CD4-positive, alpha-beta T cell (primary cell): ENCODE measurements at places on chromosomes 2 and 18.

DNA sequence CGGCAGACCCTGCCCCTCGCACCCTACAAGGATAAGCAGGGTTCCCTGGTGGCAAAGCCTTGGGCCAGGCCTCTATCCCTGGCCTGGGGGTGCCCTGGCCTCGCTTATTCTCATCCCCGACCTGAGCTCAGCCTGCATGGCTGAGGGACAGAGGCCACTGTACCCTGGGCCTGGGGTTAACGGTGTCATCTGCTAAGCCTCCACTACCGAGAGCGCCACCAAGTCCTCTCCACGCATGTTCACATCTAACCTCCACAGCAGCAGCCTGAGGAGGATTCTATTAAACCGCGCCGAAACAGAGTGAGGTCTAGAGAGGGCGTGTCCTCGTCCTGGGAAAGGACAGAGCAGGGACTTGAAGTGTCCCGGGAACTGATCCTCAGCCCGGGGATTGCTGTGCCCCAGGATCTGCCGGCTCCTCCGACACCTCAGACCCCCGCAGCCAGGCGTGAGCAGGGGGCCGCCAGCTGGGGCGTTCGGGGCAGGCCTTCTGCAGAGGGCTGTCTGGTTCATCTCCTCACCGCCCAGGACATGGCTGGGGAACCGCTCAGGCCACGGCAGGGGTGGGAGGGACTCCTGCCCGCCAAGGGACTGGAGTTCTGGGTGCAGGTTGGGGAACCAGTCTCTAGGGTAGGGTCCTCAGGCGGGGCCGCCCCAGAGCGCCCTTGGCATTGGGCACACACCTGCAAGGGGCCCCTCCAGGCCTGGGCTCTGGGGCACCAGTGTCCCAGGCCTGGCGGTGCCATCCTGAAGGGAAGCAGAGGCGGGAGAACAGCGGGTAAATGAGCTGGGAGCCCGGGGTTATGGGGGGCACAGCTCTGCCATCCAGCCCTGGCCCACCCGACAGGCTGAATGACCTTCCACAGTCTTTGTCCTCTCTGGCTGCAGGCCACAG lies 68.0 kb upstream of the SMAD7 start:
- no peak for DNase-seq

GRCh38 chr2:66437691-66438497 lies 3.0 kb downstream of the MEIS1 start:
- no peak for DNase-seq

DNA sequence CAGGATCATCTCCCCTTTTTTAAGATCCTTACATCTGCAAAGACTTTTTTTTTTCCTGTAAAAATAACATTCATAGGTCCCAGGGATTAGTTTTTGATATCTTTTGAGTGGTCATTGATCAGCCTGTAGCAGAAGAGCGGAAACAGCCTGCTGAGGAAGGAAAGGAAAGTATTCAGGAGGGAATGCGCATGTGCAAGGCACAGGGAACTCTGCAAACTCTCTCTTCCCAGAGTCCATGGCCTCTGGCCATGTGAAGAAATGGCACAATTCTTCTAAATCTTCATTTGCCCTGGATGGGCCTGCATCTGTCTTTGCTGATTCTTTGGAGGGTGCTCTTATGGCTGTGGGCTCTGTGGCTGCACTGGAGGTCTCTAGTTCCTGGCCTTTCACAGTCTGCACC lies 60.1 kb upstream of the SKOR2 start:
- no peak for DNase-seq

DNA sequence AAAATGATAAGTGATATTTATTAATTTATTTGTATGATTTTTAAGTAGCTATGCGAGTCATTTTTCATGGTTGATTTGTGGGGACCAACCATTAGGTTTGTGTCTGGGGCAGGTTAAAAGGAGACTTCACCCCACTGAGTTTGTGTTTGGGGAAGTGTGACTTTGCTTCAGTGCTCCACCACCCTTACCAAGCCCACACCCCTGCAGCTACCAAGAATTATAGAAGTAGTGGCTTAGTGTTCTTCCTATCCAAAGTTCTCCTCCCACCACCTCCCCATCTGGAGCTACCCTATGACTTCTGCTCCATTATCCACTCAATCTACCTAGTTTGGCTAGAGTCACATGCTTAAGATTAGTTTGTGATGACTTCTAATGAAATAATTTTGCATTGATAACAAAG lies 182.1 kb upstream of the ZEB2 start:
- peak; percentile 38 for DNase-seq

DNA sequence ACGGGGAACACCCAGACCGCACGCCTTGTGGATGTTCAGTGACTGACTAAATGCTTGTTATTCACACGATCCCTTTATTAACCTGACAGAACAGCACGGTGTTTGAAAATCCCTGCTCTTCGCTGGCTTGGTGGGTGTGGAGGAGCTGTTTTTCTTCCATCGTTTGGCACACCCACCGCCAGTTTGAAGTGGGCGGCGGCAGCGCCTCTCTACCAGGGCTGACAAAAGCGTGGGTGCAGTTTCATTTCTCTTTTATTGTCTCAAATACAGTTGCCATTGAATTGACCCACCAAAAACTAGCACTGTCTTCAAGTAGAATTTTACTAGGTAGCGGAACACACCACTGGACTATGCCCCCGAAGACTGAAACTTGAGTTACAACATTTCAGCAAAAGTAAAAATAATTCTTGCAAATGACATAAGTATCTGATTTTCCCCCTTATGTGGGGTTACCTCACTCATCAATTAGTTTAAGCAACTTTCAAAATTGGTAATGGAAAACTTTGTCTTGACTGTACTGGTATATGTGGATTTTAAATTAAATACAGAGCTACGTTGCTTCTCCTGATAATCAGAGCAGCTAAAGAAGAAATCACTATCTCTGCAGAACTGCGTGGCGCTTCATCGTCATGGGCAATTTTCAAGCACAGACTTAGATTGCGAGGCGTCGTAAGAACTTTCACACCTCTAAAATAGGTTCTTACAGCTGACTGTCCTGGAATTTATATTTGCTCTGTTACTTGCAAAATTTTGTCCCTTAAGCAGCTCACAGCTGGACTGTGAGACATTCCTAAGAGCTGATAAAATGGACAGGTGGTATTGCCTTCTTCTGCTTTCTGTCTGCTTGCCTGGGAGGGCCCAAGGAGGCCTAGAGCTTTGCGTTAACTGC lies 60.9 kb downstream of the LDLRAD4 start:
- DNase-seq, result peak; percentile 54

DNA sequence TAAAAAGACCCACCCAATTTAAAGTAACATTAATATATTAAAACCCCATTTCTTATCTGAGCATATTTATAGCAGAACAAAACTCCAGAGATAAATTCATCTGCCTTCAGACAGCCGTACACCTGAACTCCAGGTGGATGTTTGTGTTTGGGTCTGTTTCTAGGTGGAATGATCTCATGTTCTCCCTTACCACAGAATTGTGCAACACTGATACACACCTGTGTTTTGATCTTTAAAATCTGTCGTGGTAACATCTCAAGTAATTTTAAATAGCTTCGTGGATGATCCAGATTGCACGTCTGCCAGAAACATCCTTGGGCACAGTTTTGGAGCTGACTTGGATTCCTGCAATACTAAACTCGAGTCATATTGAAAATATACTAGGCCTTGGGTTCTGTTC lies 207.5 kb upstream of the FOSL2 start:
- no peak for DNase-seq

- DNase-seq, result peak; percentile 23
These were observed 15.3 kb downstream of the CROCC2 start for GRCh38 chr2:240921311-240921994.

DNA sequence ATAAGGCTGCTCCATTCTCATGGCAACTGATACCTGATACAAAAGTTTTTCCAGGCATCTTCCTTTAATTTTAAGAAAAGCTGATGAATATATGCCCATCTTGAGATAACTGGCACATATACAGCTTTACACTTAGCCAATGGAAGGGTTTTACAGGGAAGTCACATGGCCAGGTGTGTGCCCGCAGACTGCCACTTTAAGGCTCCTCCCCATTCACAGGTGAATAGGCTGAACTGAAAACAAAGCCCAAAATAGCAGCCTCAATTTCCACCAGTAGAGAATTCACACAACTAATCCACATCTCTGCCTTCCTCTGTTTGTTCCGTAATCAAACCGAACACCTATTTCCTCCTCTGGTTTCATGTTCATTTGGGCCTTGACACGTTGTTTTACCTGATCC lies 9.8 kb upstream of the ME2 start:
- no peak for DNase-seq

DNA sequence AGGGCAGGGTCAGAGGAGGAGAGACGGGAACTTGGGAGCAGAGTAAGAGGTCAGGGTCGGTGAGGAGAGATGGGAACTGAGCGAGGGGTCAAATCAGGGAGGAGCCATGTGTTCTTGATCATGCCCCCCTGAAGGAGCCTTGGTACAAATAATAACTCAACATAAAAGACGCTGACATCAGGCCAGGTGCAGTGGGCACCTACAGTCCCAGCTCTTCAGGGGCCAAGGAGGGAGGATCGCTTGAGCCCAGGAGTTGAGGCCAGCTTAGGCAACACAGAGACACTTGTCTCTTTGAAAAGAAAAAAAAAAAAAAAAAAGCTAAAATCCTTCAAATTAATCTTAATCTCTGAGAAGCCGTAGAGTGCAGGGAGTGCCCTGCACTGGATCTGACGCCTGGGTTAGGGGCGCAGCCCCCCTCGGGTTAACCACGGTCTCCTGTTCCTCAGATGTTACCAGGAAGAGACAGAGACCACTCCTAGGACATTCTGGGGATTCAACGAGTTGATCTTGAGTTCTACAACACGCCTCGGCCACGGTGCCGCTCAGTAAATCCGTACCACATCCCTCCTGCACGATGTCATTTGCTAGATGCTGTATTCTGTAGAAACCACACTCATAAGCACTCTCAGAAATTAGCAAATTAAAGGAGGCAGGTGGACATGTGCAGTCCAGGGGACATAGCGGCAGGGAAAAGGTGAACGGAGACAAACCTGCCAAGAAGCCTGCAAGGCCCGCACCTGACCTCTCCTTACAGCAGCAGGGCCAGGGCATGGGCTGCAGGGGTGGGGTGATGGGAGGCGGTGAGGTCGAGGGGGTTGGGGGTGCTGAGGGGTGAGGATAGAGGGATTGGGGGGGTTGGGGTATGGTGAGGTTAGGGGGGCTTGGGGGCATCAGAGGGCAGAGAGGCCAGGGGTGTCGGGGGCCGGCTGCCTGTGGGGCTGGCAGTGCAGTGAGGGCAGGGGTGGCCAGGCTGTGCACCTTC lies 29.2 kb downstream of the SLC66A2 start:
- DNase-seq, result no peak

- DNase-seq, result peak; percentile 6
These were observed at the start of gene TFPI for GRCh38 chr2:187554011-187554703. Gene TFPI, minus strand, starts transcription at chr2:187554435. Its CDS starts 50,667 bp downstream, at chr2:187503768.

GRCh38 chr2:133424876-133425275 lies 143.4 kb downstream of the NCKAP5 start:
- DNase-seq, result no peak

DNA sequence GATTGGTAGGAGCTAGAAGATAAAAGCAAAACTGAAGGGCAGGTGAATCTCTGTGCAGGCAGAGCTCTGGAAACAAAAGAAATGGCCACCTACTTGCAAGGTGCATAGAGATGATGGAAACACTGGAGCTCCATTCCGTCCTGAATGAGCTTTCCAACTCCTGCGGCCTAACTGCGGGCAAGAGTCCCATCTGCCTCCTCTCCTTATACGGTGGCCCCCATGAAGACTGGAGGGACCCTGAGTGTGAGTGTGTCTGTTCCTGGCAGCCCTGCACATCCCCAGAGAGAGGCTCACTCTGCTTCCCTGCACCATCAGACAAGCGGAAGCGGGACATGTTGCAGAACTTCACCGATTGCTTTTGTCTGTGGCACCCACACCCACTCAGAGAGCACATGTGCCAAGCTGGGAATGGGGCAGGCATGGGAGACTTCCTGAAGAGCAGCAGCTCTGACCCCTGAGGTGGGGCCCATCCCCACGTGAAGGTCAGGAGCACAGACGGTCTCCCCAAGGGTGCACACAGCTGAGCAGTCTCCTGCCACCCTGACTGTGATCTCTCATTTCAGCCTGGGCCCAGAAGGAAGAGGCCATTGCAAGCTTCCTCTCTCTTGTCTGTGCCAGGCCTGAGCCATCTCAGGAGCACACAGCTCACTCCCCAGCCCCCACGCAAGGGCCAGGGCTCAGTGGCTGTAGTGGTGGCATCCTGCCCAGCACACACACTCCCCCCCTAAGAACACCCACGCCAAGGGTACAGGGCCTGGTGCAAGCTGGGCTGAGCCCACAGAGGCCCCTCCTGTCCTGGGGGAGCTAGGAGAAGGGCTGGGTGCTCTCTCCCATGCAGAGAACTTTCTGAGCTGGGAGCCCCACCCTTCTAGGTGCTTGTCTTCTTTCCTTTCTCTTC lies 75.3 kb downstream of the STPG4 start:
- no peak for DNase-seq
